ENCODE measurements at places on chromosomes 11 and 22. TPM values are rescaled to one million over a fixed set of nuclear protein-coding genes. Genes with fewer than 3 reads are reported as not detected.

DNA sequence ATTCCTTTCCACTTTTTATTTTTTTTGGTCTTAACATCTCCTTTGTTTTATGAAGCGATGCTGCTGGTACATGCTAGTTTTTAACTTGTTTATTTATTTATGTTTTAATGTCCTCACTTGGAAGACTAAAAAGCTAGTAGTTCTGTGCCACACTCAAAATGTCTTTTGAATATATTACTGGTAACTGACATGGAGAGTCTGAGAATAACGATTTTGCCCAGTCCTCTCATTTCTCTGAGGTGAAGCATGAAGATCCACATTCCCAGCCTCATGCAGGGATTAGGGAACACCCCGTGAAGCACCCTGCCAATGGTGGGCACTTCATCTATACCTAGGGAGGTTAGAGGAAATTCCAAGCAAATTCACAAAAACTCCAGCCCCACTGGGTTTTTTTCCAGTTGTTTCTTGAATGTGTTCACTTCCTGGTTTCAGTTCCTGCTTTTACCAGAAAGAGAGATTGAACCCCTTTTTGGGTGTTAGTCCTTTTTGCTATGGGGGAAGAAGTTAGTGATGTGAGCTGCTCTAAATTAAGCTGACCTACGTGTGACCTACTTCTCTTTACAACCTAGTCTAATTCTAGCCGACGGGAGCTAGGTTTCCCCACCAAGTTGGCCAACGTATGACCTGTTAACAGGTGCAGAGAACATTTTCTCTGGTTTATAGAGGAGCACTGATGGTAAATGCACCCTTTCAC lies 106.1 kb downstream of the SLC1A2 start:
- DNase-seq = no peak

OLFML1 gene
- 27.1 TPM for total RNA-seq

CBLIF gene
- total RNA-seq = not detected

- no peak for DNase-seq
Observed at GRCh38 chr11:71182791-71183677, 69.3 kb downstream of the SHANK2 start.

ALDH3B1 gene
- 12.5 TPM for total RNA-seq

DNA sequence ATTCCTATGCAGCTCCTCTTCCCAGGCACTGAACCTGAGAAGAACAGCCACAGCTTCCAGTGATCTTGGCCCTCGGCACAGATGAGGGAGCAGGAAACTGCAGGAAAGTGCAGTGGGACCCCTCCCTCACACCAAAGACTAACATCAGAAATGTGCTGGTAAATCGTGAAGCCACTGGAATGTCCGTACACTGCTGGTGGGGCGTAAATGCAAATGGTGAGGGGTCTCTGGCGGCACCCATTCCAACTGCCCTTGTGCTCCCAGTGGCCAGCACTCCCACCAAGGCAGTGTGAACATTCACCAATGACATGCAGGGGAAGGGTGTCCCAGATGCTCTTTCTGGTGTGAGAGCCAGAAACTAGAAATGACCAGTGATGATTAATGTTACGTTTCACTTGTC lies 574.0 kb downstream of the BRD1 start:
- DNase-seq = no peak

OSM gene
- total RNA-seq = not detected

GRCh38 chr11:75312346-75312745 lies 39.1 kb downstream of the ARRB1 start:
- DNase-seq = no peak

OR2D2 gene
- total RNA-seq = not detected

ACER3 gene
- total RNA-seq = 15.3 TPM

C11orf91 gene
- not detected for total RNA-seq

- no peak for DNase-seq
Observed at GRCh38 chr11:115238086-115238485, 266.1 kb downstream of the CADM1 start.

DNA sequence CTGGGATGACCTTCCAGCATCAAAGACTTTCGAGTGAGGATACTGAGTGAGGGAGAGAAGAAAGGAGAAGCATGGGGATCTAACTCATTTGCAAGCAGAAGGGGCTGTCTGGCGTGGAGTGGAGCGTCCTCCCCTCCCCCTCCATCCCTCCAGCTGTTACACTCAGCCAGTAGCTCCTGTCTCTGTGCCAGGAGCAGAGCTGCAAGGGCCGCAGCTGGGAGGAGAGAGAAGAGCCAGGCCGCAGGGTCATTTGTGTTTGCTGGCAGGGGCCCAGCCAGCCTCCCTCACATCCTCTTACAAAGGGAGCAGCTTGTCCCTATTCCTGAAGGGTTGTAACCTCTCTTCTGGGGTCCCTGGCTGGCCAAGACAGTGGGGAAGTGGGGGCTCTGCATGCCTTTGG lies 57.9 kb downstream of the NECTIN1 start:
- peak; percentile 84 for DNase-seq

GRCh38 chr11:64388894-64389293 lies 29.9 kb downstream of the RPS6KA4 start:
- no peak for DNase-seq

- DNase-seq = no peak
Observed at GRCh38 chr11:76794371-76795289, 11.5 kb downstream of the TSKU start.

DNA sequence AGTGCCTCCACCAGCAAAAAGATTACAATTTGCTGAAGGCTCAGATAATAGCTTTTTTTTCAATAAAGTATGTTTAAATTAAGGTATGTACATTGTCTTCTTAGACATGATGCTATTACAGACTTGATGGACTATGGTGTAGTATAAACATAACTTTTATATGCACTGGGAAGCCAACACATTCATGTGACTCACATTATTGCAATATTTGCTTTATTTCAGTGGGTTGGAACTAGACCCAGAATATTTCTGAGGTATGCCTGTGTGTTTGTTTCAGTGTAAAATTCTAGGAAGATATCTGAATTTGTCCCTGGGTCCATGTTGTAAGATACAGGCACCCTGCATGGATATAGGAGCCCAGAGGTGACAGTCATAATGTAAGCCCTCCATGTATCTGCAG lies 120.0 kb upstream of the BDNF start:
- DNase-seq = peak; percentile 32

APOA1 gene
- total RNA-seq = 70.3 TPM

GRCh38 chr11:44483919-44484610 lies 81.4 kb upstream of the CD82 start:
- DNase-seq = peak; percentile 7

DNA sequence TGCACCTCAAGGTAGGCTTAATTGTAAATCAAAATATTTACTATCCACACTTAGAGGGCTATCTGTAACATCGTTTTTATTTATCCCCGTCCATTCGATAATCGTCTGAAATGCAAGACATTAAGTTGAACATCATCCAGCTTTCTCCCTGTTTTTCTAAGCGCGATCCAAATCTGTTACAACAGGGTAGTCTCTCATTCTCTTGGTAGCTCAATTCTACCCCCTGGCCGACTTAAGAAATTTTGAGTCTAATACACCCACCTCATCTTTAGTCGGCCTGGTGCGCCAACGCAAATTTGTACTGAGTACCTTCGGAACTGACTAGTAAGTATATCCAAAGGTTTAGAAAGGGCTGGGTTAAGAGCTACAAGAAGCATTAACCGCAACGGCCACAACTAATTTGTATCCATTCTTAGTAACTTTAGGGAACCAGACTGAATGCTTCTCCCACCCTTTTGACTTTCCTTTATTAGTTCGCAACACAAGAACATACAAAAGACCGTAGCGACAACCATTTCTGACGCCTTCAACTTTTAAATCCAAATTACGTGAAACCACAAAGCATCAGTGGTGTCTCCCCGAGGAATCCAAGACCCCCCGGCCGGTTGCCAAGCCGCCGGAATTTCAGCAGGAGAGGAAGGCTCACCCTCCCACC lies 1.0 kb upstream of the ZNF143 start:
- peak; percentile 69 for DNase-seq

GRCh38 chr11:131684111-131685060 lies 314.0 kb downstream of the NTM start:
- DNase-seq = no peak

C22orf31 gene
- not detected for total RNA-seq

Data from fibroblast of the aortic adventitia (primary cell).